ENCODE measurements at places on chromosomes 1 and 21.

GRCh38 chr1:160070243-160071163, 543 bp upstream of the KCNJ10 start:
- peak; percentile 90 for DNase-seq

GRCh38 chr21:31897311-31897710, 24.5 kb downstream of the HUNK start:
- no peak for DNase-seq

GRCh38 chr1:42956739-42957138, 1.9 kb downstream of the SLC2A1 start:
- no peak for DNase-seq

DNA sequence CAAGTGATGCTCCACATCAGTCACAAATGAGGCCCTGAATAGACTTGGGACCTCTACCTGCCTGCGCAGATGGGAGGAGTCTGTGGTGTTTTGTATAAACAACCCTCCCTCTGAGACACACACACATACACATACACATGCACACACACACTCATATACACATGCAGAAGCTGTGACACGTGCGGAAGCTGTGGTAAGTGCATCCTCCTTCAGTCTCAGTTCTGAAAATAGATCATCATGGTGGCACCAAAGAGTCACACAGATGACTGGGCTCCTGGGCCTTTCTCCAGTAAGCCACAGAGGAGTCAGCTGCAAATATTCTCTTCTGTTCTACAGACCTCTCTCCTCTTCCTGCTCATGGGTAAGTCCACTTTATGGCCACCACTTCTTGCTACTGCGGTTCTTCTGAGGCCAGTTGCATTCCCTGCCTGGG, at the start of gene LY9:
Gene LY9, plus strand, starts transcription at position 224 of the 433 bp plus-strand sequence. Its CDS starts 14 bp downstream, at position 238.
- DNase-seq: no peak

DNA sequence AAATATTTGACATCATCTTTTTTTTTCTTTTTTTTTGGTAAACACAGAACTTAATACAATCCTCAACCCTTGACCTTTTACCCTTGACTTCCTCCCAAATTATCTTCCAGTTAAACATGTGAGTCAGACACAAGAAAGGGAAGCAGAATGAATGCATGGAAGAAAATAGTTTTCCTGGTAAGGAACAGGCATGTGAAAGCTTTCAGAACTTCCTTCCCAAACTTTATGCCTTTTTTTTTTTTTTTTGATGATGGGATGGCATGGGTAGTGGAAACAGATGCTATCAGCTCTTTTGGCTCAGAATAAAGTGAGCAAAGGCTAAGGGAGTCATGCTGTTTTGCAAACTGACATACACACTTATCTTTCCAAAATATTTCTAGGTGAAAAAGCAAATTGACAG, 1079.1 kb downstream of the TTLL7 start:
- DNase-seq: no peak

DNA sequence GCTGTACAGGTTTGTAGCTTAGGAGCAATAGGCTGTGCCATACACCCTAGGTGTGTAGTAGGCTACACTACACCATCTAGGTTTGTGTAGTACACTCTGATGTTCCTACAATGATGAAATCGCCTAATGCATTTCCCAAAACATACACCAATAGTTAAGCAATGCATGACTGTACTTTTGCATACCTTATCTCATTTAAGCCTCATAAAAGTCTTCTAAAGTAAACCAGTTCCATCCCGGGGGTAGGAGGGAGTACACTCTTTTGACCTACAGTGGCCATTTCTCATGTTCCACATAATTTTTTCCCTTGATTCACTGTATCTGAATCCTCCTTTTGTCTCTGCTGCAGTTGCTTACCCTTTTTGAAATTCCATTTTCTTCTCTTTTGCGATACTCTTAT, 12.2 kb downstream of the TRMT13 start:
- no peak for DNase-seq

GRCh38 chr1:211732293-211732980, 57.0 kb upstream of the NEK2 start:
- DNase-seq: no peak

DNA sequence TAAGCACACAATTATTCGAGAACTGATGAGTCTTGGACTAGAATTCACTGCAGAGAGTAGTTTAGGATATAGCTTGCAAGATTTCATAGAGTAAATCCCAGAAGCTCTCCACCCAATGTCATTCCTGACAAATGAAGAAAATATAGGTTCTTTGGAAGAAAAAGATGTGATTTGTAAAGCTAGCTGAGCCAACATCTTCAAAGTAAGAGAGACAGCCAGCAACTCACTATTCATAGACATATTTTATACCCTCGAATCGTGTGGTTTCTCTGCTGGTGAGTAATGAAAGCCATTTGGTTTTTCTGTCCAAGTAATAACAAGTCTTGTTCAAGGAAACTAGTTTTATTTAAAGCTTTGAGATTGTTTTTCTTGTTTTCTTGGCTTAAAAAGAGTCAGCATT, 165.7 kb upstream of the SYT6 start:
- DNase-seq: no peak

- DNase-seq: peak; percentile 62
These were observed 35.7 kb downstream of the NEK2 start for GRCh38 chr1:211639475-211640300.

DNA sequence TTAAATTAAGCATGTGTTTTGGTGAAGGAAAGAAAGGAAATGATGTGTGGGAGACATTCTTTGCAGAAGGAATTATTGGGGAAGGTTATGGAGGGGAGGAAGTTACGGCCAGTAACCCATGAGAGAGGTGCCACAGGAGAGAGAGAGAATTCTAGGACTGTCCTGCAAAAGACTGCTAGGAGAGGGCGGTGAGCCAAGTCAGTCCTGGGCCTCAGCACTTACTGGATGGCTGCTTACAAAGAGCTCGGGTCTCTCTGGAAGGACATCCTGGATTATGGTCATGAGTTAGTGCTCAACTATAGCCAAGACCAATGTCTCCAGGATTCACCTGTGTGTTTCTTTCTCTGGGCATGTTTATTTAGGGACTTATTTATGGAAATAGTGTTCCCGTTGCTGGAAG, 74.4 kb upstream of the HSD17B7 start:
- DNase-seq: no peak

GRCh38 chr1:28449904-28450303, 55.9 kb upstream of the RCC1 start:
- DNase-seq: no peak

DNA sequence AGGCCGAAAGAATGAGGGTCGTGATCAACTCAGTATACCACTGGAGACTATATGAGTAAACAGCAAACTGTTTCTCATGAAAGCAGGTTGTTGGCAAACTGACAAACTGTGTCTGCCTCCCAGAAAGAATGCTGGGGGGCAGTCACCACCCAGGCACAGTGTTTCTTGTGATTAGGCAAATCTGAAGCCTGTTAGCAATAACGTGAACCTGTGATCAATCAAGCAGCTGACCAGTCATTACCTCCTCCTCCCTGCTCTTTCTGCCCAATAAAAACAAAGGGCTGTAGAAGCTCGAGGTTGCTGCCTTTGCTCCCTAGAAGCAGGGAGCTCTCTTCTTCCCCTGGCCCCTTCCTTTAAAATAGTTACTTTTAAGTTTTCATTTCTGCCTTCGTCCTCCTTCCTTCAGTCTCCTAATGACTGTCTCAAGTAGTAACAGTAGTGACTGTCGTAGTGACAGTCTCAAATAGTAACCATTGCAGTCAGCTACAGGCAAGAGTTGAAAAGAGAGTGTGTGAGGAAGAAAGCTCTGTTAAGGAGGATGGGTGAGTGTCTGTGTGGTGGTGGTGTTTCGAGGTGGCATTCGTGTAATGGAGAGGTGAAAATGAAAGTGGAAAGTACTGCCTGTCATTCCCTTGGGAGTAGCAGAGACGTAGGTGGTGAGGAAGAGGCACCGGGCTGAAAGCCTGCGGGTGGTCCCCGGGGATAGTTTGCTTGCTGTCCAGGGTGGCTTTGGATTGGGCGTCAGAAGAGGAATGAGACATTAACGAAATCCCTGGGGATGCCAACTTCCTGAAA, 14.5 kb downstream of the HHAT start:
- peak; percentile 51 for DNase-seq

DNA sequence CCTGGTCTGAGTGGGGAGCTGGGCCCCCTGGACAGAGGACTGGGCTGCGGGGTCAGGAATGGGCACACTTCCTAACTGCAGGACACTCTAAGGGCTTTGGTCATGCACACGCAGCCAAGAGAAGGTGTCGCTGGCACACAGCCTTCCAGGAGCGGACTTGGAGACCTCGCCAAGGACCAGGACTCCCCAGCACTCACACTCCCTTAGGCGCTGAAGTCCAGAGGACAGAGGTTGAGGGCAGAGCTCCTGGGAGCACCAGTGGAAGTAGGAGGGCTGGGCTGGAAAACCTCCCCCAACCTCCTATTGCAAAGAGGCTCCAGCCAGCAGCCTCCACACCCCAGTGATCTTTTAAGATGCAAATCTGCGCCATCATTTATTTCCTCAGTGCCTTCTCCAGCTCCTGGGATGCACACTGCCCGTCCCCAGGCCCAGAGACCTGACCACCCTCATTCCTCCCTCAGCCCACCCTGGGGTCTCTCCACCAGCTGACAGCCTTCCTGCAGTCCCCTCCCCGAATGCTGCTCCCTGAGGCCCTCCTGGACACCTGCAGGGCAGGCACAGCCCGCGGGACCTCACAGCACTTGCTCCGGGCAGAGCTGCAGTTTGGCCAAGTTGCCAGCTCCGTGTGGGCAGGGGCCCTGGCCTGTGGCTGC, 3.0 kb downstream of the TSPEAR start:
- DNase-seq: no peak

DNA sequence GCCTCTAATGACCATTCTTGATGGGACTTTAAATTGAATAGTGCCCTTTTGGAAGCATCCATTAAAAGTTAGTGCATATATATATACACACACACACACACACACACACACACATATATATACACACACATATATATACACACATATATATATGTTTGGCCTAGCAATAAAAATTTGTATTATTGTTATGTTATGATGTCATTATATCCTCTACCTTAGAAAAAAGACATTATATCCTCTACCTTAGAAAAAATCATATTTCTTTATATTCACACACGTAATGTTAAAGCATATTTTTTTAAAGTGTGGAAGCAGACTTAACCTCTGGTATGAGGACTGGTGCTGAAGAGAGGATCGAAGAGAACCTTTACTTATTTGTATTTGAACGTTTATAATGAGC, 43.3 kb downstream of the EBNA1BP2 start:
- DNase-seq: no peak

- peak; percentile 23 for DNase-seq
These were observed 40.4 kb downstream of the DAP3 start for GRCh38 chr1:155729031-155729898.

GRCh38 chr1:118204648-118205047, 19.6 kb upstream of the SPAG17 start:
- DNase-seq: no peak

DNA sequence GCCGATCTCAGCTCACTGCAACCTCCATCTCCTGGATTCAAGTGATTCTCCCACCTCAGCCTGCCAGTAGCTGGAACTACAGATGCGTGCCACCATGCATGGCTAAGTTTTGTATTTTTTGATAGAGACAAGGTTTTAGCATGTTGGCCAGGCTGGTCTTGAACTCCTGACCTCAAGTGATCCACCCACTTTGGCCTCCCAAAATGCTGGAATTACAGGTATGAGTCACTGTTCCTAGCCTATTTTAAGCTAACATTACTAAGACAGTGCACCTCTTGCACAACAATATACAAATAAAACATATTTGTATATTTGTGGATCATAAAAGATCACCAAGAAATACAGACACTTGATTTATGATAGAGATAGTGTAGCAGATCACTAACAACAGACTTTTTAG, 139.1 kb downstream of the DUSP10 start:
- no peak for DNase-seq

GRCh38 chr1:23436520-23437354, 12.2 kb upstream of the TCEA3 start:
- DNase-seq: no peak

- no peak for DNase-seq
These were observed 11.4 kb upstream of the ZBTB21 start for GRCh38 chr21:42021371-42022090.

DNA sequence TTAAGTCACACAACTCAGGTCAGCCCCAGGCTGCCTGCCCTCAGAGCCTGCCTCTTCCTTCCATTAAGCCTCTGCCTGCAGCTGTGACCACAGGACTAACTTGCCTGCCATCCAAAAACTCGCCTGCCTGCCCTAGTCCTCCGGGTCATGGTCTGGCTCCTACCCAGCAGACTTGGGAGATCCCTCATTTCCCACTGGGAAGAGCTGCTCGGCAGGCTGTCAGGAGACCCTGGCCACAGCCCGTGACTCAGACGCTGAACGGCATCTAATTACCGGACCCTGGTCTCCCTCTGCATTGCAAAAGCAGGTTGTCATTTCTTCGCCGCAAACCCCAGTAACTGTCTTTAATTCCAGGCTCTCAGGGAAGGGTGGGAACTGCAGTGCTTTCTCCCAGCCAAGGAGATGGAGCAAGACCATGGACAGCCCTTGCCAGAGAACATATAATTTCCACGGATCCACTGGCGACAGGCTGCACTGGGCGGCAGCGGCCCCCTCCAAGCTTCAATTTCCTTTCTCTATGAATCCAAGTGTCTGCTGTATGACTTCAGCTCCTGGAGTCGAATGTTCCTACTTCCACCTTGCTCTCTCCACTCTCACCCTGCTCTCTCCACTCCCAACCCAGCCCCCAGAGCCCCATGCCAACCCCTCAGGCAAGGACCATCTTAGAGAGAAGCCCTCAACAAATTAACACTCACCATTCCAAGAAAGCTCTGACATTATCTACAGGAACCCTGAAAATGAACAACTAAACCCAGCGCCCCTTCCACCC, 20.4 kb downstream of the OLFML2B start:
- peak; percentile 81 for DNase-seq

- DNase-seq: no peak
These were observed 895 bp upstream of the UBR4 start for GRCh38 chr1:19210772-19211549.

DNA sequence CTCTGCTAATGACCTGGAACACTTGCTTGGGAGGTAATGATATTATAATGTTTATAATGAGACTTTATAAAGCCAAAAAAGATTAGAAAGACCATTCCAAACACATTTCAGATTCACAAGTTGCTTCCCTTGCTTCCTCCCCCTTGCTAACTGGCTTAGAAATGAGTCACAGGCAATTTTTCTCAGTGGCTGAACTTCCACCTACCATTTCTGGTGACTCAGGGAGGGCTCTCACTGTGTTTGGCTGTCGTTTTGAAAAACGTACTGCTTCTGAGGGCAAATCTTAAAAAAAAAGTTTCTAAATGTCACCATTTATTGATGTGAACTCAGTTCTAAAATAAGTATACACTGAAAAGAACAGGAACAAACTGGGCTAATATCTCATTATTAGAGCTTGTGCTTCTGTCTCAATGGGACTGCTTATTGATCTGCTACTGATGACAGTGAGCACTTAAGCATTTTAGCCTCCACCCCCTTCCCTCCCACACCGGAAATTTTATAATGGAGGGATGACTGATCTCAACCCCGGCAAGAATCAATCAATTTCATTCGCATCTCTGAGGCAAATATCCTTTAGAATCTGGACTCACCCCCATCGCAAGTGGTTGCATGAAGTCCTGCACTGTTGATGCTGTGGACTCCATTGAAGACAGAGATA, 278.3 kb downstream of the KCTD3 start:
- DNase-seq: peak; percentile 57

DNA sequence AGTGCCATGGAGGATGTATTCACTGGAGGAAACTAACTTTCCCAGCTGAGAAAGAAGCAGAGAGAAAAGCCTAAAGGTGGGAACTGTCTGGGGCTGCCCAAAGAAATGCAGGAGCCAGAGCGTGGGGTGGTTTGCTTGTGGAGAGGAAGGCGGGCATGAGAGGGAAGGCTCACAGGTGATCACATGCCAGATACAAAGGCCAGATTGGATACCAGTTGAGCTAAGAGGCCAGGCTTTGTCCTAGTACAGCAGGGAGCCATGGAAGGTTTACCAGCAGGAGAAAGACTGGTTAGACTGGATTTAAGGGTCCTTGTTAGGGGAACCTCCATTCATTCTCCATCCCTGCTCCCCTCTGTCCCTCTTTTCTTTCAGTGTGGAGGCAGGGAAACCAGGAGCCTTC, 66.4 kb downstream of the BEND5 start:
- no peak for DNase-seq

Measured in urothelium cell line (cell line).